Activated CD8-positive, alpha-beta T cell treated with anti-CD3 and anti-CD28 coated beads for 36 hours (primary cell): ENCODE measurements at places on chromosomes 4 and X. TPM values are rescaled to one million over a fixed set of nuclear protein-coding genes. Genes with fewer than 3 reads are reported as not detected.

GRCh38 chr4:32477518-32477917, 1757.3 kb downstream of the PCDH7 start:
- no peaks in the 10 kb centered on the region for H3K36me3 ChIP-seq
- no peaks in the 10 kb centered on the region for H3K4me1 ChIP-seq
- no peak overlapping the region for H3K4me3 ChIP-seq
- DNase-seq = no peak

GRCh38 chr4:108224611-108225053, 55.9 kb upstream of the LEF1 start:
- DNase-seq = no peak
- H3K27ac ChIP-seq = no peak overlapping the region
- peaks cover 6% of the 10 kb centered on the region for H3K4me1 ChIP-seq
- H3K36me3 ChIP-seq = peaks cover 13% of the 10 kb centered on the region
- no peaks in the 10 kb centered on the region for H3K27me3 ChIP-seq
- H3K4me3 ChIP-seq = no peak overlapping the region

GRCh38 chr4:84497504-84498202, 1.4 kb downstream of the NKX6-1 start:
- peaks cover 83% of the 10 kb centered on the region for H3K27me3 ChIP-seq
- peaks cover 20% of the 10 kb centered on the region for H3K4me1 ChIP-seq
- H3K36me3 ChIP-seq = peaks cover 13% of the 10 kb centered on the region
- no peak for DNase-seq
- H3K4me3 ChIP-seq = peak overlapping the region; percentile 64

The FGF16 gene
- not detected for total RNA-seq

The CENPVL2 gene
- not detected for total RNA-seq

The ITIH6 gene
- not detected for total RNA-seq

DNA sequence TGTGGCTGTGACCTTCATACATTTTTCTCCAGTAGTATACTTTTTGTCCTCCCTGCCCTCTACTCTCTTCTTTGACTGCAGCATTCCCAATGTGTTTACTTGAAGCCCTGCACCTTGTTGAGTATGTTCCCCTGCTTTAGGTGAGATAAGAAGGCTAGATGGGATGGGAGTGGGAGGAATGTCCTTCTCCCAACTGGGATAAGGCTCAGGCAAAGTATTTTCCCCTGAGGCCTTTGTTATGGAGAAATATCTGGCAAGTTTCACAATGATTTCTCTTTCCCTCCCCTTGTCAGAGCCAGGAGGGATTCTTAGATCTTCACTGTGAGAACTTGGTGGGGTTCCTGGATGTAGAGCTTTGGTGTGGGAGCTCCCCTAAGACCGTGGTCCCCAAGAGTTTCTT, 131.8 kb downstream of the CLCN5 start:
- H3K27ac ChIP-seq = no peak overlapping the region
- H3K4me1 ChIP-seq = no peaks in the 10 kb centered on the region
- DNase-seq = no peak
- H3K27me3 ChIP-seq = no peaks in the 10 kb centered on the region

DNA sequence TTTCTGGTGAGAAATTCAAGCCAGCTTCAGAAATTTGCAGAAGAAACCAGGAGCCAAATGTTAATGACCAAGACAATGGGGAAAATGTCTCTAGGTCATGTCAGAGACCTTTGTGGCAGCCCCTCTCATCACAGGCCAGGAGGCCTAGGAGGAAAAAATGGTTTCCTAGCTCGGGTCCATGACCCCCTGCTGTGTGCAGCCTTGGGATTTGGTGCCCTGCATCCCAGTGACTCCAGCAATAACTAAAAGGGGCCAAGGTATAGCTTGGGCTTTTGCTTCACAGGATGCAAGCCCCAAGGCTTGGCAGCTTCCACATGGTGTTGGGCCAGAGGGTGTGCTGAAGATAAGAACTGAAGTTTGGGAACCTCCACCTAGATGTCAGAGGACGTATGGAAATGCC, 814.7 kb upstream of the SLIT2 start:
- no peak for DNase-seq
- no peaks in the 10 kb centered on the region for H3K4me1 ChIP-seq
- no peak overlapping the region for H3K27ac ChIP-seq
- H3K4me3 ChIP-seq = no peak overlapping the region

The PALLD gene
- 0.60 TPM for total RNA-seq

- peak; percentile 59 for DNase-seq
- no peaks in the 10 kb centered on the region for H3K4me1 ChIP-seq
- no peak overlapping the region for H3K4me3 ChIP-seq
- no peaks in the 10 kb centered on the region for H3K36me3 ChIP-seq
- H3K27ac ChIP-seq = no peak overlapping the region
These were observed 13.1 kb upstream of the AMTN start for GRCh38 chr4:70505151-70505748.

DNA sequence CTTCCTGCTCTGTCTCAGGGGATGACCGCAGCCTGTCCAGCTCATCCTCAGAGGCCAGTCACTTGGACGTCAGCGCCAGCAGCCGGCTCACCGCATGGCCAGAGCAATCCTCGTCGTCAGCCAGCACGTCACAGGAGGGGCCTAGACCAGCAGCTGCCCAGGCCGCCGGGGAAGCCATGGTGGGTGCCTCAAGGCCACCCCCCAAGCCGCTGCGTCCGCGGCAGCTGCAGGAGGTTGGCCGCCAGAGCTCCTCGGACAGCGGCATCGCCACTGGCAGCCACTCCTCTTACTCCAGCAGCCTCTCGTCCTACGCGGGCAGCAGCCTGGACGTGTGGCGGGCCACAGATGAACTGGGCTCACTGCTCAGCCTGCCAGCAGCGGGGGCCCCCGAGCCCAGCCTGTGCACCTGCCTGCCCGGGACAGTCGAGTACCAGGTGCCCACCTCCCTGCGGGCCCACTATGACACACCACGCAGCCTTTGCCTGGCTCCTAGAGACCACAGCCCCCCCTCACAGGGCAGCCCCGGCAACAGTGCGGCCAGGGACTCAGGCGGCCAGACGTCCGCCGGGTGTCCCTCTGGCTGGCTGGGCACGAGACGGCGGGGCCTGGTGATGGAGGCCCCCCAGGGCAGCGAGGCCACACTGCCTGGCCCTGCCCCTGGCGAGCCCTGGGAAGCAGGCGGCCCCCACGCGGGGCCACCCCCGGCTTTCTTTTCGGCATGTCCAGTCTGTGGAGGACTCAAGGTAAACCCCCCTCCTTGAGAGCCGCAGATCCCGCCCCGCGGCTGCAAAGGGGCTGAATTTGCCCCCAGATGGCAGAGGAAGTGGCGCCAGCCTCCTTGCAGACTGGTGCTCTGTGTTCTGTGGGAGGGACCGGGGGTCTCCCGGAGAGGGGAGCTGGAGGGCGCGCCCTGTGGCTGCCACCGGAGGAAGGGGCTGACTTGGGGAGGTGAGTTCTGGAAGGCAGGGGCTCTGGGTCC, 29.9 kb downstream of the DOK7 start:
- H3K27me3 ChIP-seq = peaks cover 18% of the 10 kb centered on the region
- H3K4me3 ChIP-seq = no peak overlapping the region
- DNase-seq = no peak

DNA sequence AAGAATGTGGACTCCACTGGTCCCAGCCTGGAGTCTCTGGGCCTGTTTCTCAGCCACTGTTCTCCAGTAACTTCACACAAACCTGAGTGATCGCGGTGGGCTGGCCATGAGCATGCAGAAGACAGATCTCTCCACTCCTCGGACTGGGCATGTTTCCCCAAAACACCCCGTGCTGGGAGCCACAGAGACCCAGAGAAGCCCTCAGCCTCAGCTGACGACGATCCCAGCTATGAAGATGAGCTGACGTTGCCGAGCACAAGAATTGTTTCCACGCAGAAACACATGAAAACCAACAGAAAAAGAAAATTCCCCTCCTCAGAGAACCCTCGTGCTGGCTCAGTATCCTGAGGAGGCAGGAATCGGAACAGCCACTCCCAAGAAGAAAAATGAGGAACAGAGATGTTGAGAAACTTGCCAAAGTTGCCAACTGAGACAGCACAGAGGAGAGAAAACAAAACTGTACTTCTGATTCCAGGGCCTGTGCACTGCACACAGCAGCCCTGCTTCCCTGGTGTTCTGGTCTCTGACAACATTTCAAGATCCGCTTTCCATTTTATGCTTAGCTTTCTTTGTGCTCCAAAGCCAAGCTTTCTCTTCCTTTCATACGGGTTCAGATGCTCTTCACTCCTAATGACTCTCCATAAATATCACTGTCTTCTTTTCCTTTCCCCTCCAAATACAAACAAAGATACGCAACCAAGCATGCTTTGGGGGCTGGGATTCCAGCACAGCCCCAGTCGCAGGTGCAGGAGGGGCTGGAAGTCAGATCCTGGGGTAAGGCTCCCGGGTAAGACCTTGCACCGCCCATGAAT, 81.4 kb downstream of the IRF2 start:
- peaks cover 19% of the 10 kb centered on the region for H3K4me1 ChIP-seq
- no peak for DNase-seq
- H3K36me3 ChIP-seq = peaks cover 72% of the 10 kb centered on the region
- no peaks in the 10 kb centered on the region for H3K27me3 ChIP-seq
- peak overlapping the region; percentile 6 for H3K27ac ChIP-seq

DNA sequence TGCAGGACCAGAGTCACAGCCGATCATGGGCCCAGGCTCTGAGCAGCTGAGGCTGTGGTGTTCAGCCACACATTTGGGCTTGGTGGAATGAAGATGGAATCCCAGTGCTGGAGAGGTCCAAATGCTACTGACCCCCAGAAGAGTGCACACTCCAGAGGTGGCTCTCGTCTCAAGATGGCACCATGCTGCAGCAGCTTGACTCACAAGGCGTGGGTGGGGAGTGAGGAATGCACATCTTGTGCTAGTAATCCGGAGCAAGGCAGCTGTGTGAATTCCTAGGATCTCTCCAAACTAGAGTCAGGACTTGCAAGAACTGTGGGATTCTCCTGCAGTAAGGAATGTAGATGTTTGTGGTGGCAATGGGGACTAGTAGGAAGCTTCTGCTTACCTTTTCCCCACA, 28.7 kb downstream of the RAB28 start:
- H3K4me3 ChIP-seq = no peak overlapping the region
- no peaks in the 10 kb centered on the region for H3K27me3 ChIP-seq
- DNase-seq = no peak
- H3K27ac ChIP-seq = no peak overlapping the region

GRCh38 chrX:116881961-116882360, 419.2 kb upstream of the CT83 start:
- H3K4me3 ChIP-seq = no peak overlapping the region
- no peaks in the 10 kb centered on the region for H3K4me1 ChIP-seq
- no peak overlapping the region for H3K27ac ChIP-seq
- H3K36me3 ChIP-seq = no peaks in the 10 kb centered on the region

- H3K36me3 ChIP-seq = peaks cover 9% of the 10 kb centered on the region
- no peak overlapping the region for H3K27ac ChIP-seq
- no peaks in the 10 kb centered on the region for H3K27me3 ChIP-seq
- no peak overlapping the region for H3K4me3 ChIP-seq
- H3K4me1 ChIP-seq = no peaks in the 10 kb centered on the region
- DNase-seq = no peak
These were observed 103.7 kb upstream of the BMPR1B start for GRCh38 chr4:94653984-94654609.

DNA sequence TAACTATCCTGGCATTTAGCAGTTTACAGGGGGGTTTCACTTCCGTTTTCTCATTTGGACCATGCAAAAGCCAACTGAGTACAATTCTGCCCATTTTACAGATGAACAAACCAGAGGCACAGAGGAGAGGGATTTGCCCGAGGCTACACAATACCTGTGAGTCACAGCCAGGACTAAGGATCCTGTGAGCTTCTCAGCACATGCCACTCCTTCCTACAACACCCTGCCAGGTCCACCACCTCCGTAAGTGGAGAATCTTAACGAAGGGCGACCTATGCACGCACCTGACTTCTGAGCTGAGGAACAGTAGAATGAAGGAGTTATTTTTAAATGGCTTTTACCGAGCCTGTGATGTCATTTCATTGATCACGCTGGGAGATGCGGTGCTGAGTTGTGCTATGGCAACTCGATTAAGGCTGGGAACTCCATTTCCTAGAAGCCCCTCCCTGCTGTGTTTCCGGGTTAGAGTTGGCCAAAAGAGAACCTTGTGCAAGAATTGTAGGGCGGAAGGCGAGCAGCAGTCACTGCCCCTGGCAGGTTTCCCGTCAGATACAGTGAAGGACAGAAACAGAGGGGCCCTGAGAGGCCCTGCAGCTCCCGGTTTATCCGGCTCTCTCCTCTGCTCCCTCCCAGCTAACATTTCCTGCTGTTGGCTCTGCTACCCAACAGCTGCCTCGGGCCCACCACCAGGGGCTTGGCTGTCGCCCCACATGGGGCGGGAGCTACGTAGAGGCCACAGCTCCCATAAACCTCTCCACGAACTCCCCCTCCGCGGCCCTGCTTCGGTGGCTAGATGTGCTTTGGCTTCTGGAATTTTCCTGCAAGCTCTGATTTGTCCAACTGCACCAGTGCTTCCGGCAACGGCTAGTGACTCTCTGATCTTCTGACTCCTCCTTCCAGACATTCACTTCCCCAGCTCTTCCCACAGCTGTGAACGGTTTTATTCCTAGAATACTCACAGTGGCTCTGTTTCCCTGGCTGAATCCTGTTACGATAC, 75.1 kb upstream of the USP9X start:
- H3K4me1 ChIP-seq = peaks cover 24% of the 10 kb centered on the region
- no peaks in the 10 kb centered on the region for H3K36me3 ChIP-seq
- DNase-seq = peak; percentile 72
- H3K4me3 ChIP-seq = peak overlapping the region; percentile 57
- peak overlapping the region; percentile 75 for H3K27ac ChIP-seq

The BMX gene
- not detected for total RNA-seq

- H3K27ac ChIP-seq = no peak overlapping the region
- H3K4me1 ChIP-seq = peaks cover 12% of the 10 kb centered on the region
- H3K4me3 ChIP-seq = peak overlapping the region; percentile 47
- peaks cover 36% of the 10 kb centered on the region for H3K27me3 ChIP-seq
- no peaks in the 10 kb centered on the region for H3K36me3 ChIP-seq
These were observed 721 bp downstream of the FAM184B start for GRCh38 chr4:17780501-17781299.

GRCh38 chr4:108345862-108346817, 177.4 kb upstream of the LEF1 start:
- peaks cover 27% of the 10 kb centered on the region for H3K4me1 ChIP-seq
- no peak overlapping the region for H3K27ac ChIP-seq
- H3K4me3 ChIP-seq = no peak overlapping the region
- DNase-seq = no peak
- no peaks in the 10 kb centered on the region for H3K27me3 ChIP-seq
- no peaks in the 10 kb centered on the region for H3K36me3 ChIP-seq

- H3K27me3 ChIP-seq = no peaks in the 10 kb centered on the region
- DNase-seq = no peak
- H3K27ac ChIP-seq = no peak overlapping the region
- H3K4me1 ChIP-seq = no peaks in the 10 kb centered on the region
- no peak overlapping the region for H3K4me3 ChIP-seq
These were observed 327.0 kb upstream of the CTSO start for GRCh38 chr4:156280686-156281085.

- no peaks in the 10 kb centered on the region for H3K36me3 ChIP-seq
- H3K4me3 ChIP-seq = no peak overlapping the region
- no peak overlapping the region for H3K27ac ChIP-seq
- H3K4me1 ChIP-seq = no peaks in the 10 kb centered on the region
- peaks cover 12% of the 10 kb centered on the region for H3K27me3 ChIP-seq
- no peak for DNase-seq
These were observed 8.9 kb downstream of the FAT4 start for GRCh38 chr4:125323654-125324053.

The ARFIP1 gene
- total RNA-seq = 7.2 TPM

GRCh38 chrX:44669626-44670025, 127.0 kb upstream of the FUNDC1 start:
- DNase-seq = no peak
- H3K4me3 ChIP-seq = no peak overlapping the region
- no peaks in the 10 kb centered on the region for H3K4me1 ChIP-seq
- H3K27me3 ChIP-seq = no peaks in the 10 kb centered on the region
- no peak overlapping the region for H3K27ac ChIP-seq

GRCh38 chr4:81982846-81983540, 390.8 kb downstream of the HNRNPD start:
- no peaks in the 10 kb centered on the region for H3K4me1 ChIP-seq
- no peak for DNase-seq
- no peak overlapping the region for H3K4me3 ChIP-seq
- H3K27ac ChIP-seq = no peak overlapping the region
- H3K36me3 ChIP-seq = no peaks in the 10 kb centered on the region

The UGT2B17 gene
- total RNA-seq = not detected
